ENCODE measurements at places on chromosomes 2 and 18.

DNA sequence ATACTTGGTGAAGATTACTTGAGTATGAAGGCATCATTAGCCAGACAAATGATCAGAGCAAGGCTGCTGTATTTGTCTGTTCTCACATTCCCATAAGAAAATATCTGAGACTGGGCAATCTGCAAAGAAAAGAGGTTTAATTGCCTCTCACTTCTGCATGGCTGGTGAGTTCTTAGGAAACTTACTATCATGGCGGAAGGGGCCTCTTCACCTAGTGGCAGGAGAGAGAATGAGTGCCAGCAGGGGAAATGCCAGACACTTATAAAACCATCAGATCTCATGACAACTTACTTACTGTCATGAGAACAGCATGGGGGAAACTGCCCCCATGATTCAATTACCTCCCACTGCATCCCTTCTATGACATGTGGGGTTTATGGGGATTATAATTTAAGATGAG lies 452.3 kb downstream of the GALR1 start:
- no peak for DNase-seq

DNA sequence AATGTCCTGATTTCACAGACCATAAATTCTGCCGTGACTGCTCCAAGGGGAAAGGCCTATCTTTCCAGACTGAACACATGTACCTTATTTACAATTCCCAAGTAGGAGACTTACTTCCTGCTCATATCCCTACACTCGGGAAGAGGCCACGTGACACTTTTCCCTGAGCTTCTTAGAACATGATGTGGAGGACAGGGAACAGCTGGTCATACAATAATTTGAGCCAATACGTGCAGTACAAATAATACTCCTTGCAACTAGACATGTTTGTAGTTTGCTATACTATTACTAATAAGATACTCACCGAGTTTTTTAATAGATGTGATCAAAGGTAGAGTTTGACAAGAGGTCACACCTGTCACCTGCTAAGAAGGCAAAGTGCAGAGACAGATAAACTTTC lies 256.4 kb downstream of the SP3 start:
- no peak for DNase-seq

- no peak for DNase-seq
Measured at GRCh38 chr2:238141541-238142318, 3.3 kb downstream of the KLHL30 start.

- no peak for DNase-seq
Measured at GRCh38 chr2:12074126-12074844, 327.9 kb downstream of the LPIN1 start.

DNA sequence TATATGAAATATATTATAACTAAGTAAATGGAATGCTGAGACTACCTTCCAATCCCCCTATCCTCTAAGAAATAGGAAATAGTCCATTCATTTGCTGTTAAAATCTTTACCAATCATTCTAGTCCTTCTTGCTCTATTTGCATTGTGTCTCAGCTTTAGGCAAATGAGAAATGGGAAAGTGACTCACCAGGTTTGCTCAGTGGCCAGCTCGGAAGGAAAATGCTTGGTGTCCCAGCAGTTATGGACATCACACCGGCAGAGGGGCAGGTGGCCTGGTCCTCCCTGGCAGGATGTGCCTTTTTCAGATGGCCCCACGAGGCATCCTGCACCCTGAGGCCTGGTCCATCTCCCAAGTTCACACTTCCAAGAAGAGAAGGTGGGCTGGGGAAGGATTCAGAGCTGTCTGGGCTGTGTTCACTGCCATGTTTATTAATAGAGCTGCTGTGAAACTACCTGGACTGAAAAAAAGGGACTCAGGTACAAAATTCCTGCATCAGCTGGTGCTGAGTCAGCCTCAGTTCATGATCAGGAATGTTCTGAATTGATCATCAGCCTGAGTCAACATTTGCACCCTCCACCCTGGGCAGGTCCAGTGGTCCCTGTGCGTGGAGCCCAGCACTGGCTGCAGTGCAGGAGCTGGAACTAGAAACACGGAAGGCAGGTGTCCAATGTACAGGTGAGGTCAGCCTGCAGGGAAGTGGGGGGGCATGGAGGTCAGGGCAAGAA lies 60.1 kb upstream of the ARL4C start:
- DNase-seq: no peak

- no peak for DNase-seq
Measured at GRCh38 chr2:26639685-26640243, 1.4 kb downstream of the CIB4 start.

- no peak for DNase-seq
Measured at GRCh38 chr2:226611944-226612318, 187.7 kb downstream of the IRS1 start.

GRCh38 chr2:65383541-65384488 lies 48.6 kb downstream of the SPRED2 start:
- no peak for DNase-seq

GRCh38 chr18:47969816-47970215 lies 39.4 kb upstream of the SMAD2 start:
- DNase-seq: no peak

GRCh38 chr18:35062408-35062807 lies 21.2 kb downstream of the MAPRE2 start:
- DNase-seq: no peak

DNA sequence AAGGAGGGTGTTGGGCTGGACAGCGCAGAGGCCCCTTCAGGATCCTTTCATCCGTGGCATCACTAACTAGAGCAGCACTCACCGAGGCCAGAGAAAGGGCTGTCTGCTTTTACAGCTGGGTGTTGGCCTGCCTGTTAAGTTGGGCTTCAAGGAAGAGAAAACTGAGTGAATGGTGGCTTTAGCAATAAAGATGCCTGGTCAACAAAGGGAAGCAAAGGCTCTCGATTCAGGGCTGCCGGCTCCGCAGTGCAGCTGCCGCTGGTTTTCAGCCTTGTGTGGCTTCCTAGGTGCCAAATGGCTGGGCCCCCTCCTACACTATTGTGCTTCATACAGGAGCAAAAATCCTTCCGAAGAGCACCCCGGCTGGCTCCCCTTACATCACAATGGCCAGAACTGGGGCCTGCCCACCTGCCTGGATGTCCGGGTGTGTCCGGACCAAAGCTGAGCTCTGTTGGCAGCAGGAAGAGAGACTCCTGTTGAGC lies 61.0 kb upstream of the GPR45 start:
- DNase-seq: no peak

DNA sequence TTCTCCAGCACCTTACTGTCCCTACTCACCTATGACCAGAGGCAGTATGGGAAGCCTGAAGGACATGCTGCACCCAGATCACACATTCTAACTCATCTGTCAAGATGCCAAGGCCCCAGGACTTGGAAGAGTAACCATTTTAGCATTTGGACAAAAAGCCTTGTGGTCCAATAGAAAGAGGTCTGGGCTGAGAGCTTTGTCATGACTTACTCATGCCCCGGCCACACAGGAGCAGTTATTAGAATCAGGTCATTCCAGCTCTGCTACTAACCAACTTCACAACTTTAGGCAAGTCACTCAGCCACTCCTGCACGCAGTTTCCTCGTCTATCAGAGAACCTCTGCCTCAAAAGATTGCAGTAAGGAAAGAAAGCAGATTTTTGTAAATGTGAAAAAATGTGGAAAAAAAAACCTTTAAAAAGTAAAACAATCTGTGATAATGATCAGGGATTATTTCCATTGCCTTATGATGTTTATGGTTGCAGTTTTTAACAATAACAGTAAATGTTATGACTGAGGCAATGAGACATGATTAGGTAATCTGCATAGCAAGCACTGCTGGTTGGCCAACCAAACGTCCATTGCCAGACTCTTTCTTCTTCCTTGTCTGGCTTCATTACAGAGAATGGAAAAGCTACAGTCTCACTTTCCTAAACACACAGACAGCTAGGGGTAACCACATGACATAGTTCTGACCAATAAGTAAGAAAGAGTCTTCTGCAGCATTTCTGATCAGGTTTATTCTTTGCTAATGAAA lies 255.4 kb upstream of the CHAC2 start:
- DNase-seq: no peak

All from stimulated activated CD4-positive, alpha-beta T cell treated with anti-CD3 and anti-CD28 coated beads, Interleukin-12 subunit alpha, Interleukin-12 subunit beta, amount 100 ng/mL, for 48 hours (primary cell).